ENCODE measurements at places on chromosomes 3 and 15. TPM values are rescaled to one million over a fixed set of nuclear protein-coding genes. Genes with fewer than 3 reads are reported as not detected.

Gene GOLGA8Q
- total RNA-seq = 0.75 TPM

DNA sequence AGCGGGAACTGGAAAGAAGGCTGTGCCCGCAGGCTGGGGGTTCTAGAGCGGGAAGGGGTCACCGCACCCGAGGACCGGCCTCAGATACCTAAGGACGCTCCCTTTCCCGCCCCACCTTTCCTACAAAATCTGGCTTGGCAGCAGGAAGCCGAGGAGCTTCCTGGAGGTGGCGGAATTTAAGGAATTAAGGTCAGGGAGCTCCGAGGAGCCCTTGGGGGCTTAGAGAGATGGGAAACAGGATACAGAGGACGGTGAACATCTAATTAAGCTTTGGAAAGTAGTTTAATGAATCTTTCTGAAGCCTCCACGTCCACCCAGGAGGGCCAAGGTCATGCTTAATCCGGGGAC, 507 bp upstream of the AP3B2 start:
- no peak for DNase-seq

DNA sequence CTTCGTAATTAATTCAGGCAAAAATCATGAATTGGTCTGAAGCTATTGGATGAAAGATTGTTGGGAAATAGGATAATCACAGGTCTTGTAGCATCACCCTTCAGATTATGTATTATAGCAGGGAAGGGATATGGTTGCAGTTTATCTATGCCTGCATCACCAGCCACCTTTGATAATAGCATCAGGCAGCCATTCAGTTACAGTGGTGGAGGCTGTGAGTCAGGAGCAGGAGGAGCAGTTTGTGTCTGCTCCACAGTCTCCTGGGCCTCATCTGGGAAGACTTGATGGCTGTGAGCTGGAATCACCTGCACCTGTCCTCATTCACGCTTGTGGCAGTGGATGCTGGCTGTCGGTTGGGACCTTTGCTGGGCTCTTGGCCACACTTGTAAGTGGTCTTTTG, 104.3 kb upstream of the PLXNA1 start:
- no peak for DNase-seq

DNA sequence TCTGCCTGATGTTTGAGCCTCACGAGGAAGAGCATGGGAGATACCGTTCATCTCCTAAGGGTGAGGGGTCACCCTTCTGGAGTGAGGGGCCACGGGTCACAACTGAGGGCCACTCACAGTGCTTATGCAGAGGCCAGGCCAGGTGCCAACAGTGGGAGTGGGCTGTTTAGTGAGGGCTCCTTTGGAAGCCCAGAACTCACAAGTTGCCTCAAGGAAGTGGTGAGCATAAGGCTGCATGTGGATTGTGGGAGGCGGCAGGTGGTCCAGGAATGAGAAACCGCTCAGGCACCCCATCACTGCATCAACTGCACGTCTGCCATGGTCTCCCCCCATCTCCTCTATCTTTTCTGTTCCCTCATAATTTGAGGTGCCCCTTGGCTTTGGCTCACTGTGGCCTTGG, 26.5 kb downstream of the SPSB4 start:
- DNase-seq = no peak

DNA sequence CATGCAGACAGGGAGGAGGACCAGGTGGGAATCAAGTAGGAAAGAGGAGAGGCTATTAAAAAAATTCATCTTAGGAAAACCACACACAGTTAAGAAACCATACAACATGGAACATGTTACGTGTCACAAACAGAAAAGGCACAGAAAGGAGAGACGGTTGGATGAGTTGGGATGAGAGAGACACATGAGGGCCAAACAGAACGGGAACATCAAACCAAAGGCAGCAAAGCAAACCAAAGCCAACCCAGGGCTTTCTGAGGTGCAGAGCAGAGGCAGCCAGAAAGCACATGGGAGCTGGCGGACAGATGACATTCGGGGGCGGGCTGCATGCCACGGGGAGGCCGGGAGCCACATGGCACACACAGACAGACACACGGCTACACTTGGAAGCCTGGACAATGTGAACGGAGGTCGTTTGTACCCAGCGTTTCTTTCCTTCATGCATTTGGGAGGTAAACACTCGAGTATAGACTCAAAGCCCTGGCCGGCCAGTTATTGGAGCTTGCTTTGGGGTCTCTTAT, 8.6 kb upstream of the SEC13 start:
- DNase-seq = no peak

- no peak for DNase-seq
Observed at GRCh38 chr15:90154861-90155626, 46.1 kb upstream of the SEMA4B start.

Gene AADAC
- total RNA-seq = 0.35 TPM

Measured in muscle of leg (tissue), 16 donors.